G401 (cell line): ENCODE measurements at places on chromosomes 7 and 10. TPM values are rescaled to one million over a fixed set of nuclear protein-coding genes. Genes with fewer than 3 reads are reported as not detected.
A peak's percentile ranks its signal among the peaks of the same experiment; 100 is the strongest.

The GDF2 gene
- total RNA-seq = not detected in 2 replicates

The SEC31B gene
- total RNA-seq = 1.1 and 3.9 TPM in 2 replicates

The NPC1L1 gene
- total RNA-seq = not detected in 2 replicates

The OGDHL gene
- total RNA-seq = 7.6 and 12.8 TPM in 2 replicates

The C7orf57 gene
- 0.47 and 0.49 TPM in 2 replicates for total RNA-seq

The FBXL13 gene
- 1.7 and 4.7 TPM in 2 replicates for total RNA-seq

The GPER1 gene
- 1.4 and 3.5 TPM in 2 replicates for total RNA-seq

The TPK1 gene
- total RNA-seq = 1.6 and 2.0 TPM in 2 replicates

The AOC1 gene
- 0.92 TPM in 1 of 2 replicates, not detected in the other for total RNA-seq

The PNLIPRP3 gene
- total RNA-seq = not detected in 2 replicates

- DNase-seq = no peak
Observed at GRCh38 chr10:75602341-75602740, 170.9 kb downstream of the LRMDA start.

- DNase-seq = no peak
Observed at GRCh38 chr10:70634011-70634410, 31.5 kb upstream of the PRF1 start.

DNA sequence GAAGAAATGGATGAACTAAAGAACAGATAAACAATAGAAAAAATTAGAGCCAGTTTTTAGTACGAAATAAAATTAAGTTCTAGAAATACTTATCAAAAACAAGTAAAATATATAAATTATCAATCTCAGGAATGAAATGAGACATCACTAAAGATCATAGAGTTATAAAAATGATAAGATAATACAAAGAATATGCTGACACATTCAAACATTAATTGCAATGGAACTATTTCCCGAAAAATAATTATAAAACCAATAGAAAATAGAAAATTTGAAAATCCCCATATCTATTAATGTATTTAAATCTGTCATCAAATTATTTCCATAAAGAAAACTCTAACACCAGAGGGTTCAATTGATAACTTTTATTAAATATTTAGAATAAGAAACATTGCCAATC is 458.1 kb upstream of the MBL2 start:
- DNase-seq = no peak

GRCh38 chr10:9860045-9860444 is 1157.6 kb upstream of the CELF2 start:
- no peak for DNase-seq

DNA sequence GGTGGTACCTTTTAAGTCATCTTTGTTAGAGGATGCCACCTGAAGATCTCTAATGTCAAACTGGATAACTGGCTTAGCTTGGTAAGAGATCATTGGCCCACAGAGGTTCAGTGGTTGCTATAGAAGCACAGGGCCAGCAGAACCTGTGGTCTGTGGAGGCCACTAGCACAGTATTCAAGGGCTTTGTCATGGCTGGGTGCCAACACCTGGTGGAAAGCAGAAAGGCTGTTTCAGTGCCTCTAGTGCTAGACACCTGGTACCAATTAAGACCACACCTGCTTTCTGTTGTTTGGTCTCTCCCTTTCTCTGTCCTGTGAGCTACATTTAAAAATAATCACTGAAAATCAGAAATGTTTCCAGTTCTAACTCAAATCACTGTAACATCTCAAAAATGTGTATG is 10.0 kb upstream of the PCGF5 start:
- DNase-seq = peak; percentile 87

DNA sequence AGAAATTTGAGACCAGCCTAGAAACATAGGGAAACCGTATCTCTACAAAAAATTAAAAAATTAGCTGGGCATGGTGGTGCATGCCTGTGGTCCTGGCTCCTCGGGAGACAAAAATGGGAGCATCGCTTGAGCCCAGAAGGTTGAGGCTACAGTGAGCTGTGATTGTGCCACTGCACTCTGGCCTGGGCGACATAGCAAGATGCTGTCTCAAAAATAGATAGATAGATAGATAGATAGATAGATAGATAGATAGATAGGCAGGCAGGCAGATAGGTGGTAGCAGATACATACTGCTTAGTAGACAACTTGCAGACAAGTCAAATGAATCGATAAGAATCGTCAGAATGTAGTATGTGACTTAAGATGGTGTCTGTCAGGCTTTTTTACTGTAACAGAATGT is 106.9 kb downstream of the SND1 start:
- DNase-seq = no peak

DNA sequence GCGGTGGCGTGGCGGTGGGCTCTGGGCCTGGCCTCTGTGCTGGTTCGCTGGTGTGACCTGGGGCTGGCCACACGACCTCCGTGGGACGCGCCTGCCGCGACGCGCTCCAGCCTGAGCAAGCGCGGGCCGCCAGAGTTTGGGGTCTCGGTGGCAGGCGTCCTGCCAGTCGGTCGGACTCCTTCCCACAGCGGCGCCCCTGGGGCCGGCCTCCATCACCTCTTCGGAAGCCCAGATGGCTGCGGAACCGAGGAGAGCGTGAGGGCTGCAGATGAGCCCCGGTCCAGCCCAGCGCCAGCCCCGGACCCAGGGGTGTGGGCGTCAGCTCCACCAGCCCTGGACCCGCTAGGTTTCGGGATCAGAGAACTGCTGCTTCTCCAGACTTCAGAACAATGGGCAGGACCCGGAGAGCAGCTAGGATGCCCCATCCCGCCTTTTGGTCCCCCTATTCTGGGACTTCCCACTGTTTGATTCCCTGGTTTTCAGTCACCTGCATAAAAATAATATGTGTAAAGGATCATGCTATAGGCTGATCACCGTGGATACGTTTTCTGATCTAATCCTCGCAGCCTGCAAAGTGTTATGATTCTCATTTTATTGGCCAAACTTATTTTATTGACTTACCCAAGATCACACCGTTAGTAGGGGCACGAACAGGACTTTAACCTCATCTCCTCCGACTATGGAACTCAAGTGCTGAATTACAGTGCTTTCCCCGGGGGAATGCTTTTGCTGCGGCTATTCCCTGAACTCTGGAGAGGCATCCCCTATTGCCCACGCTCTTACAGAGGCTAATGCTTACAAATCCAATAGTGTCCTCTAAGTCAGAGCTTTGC is 2.8 kb downstream of the CYP26C1 start:
- DNase-seq = no peak

- no peak for DNase-seq
Observed at GRCh38 chr7:116706668-116707126, 34.7 kb downstream of the MET start.

GRCh38 chr7:5379546-5379945 is 44.1 kb downstream of the TNRC18 start:
- no peak for DNase-seq

GRCh38 chr7:20744954-20745446 is 41.7 kb downstream of the SP8 start:
- no peak for DNase-seq

DNA sequence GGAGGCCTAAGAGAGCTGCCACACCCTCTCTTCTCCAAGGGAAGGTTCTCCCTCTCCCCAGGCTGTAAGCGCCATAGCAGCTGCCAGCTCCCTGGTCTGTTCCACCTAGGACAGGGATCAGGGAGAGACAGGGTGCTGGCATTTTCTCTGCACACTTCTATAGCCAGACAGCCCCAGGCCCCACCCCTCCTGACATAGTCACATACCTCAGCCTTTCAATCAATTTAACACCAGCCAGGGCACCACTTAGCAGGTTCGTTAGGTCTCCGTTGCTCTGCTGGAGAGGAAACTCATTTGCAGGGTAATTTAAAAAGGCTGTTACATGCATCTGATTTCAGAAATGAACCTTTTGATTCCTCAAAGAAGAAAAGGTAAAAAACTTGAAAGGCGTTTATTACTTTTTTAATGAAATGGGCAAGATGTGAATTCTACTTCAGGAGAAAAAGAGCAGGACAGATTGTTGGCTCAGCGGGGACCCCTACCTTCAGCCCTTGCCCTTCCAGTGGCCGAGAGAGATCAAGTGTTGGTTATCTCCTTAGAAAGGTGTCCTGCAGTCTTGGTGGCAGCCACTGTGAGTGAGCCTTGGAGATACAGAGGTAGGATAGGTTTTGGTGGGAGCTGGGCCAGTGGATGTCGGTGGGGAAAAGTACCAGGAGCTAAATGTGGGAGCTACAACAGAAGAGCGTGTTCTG is 180.5 kb upstream of the GALNT17 start:
- no peak for DNase-seq

- no peak for DNase-seq
Observed at GRCh38 chr10:7185367-7185690, 225.5 kb downstream of the SFMBT2 start.

- DNase-seq = peak; percentile 94
Observed at GRCh38 chr10:93757801-93758507, at the start of gene LGI1. Gene LGI1, plus strand, starts transcription at chr10:93757936. Its CDS starts 209 bp downstream, at chr10:93758145.

- no peak for DNase-seq
Observed at GRCh38 chr7:85714951-85715350, 528.1 kb upstream of the SEMA3D start.

- peak; percentile 80 for DNase-seq
Observed at GRCh38 chr7:25831831-25832411, 320.1 kb upstream of the NFE2L3 start.

DNA sequence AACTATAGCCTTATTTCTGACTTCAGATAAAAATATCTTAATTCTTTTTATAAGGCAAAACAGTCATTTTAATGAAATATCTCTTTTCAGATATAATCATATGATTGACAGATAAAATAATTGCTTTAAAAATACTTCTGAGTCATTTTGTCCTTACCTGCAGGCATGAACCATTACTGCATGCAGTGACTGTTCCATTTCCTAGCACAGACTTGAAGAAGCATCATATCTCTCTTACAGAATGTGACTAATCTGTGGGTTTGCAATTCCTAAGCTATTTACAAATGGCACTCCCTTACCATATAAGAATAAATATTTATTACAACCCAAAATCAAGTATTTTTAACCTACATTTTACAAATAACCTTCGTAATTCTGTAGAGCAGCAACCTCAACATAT is 120.7 kb downstream of the SRPK2 start:
- peak; percentile 66 for DNase-seq

GRCh38 chr10:126171555-126171954 is 216.7 kb downstream of the ADAM12 start:
- DNase-seq = no peak

DNA sequence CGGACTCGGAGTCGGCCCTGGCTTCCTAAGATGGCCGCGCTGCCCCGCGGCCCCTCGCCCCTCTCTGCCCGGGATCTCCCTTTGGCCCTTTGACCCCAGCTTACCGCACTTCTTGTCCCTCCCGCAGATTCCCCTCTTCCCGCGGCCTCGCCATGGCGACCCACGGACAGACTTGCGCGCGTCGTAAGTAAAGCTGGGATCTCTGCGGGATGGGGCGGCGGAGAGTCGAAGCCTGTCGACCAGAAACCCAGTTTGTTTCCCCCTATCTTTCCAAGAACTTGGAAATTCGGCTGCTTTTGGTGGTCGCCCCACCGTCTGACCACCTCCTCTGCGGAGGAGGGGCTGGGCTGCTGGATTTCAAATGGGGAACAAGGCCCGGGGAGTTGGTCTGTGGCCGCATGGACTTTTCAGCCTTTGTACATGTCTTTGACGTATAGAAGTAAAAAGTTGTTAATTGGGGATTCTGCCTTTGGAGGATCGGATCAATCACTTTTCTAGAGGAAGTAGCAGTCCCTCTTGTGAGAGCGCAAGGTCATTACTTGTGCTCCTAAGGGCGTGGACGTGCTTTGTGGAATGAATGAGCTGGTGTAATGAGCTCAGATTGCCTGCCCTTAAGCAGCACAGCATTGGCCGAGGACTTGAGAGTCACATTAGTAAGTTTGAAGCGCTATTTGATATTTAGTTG is 553 bp downstream of the VDAC2 start:
- DNase-seq = no peak

DNA sequence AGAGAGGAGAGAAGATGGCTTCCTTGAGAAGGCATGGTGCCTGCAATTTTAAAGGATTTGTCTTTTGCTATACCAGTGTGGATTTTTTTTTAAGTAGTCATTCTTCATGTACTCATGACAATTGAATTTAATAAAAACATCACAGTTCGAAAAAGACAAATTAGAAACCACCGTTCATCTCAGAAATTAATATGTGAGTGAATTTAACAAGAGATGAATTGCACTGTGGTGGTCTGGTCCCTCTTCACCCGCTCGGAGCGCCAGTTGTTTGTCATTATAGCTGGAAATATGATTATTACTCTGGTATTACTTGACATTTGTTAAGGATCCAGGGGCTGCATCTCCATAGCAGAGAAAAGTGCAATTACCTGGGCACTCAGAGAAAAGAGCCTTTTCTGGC is 91.9 kb downstream of the LRRC18 start:
- no peak for DNase-seq

- no peak for DNase-seq
Observed at GRCh38 chr10:5105626-5106025, 11.4 kb downstream of the AKR1C3 start.

GRCh38 chr7:56291-56913 is 136.0 kb upstream of the FAM20C start:
- DNase-seq = peak; percentile 76

DNA sequence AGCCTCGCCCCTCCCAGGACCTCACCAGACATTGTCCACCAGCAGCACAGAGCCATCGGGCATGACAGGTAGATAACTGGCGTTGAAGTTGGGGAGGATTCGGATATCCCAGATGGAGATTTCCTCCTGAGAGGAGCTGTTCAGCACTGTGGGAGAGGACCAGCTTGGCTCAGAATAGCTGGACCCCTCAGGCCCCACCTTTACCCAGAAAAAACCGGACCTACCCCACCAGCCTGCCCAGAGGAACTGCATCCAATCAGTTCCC is 1.5 kb downstream of the TRAPPC14 start:
- DNase-seq = no peak

DNA sequence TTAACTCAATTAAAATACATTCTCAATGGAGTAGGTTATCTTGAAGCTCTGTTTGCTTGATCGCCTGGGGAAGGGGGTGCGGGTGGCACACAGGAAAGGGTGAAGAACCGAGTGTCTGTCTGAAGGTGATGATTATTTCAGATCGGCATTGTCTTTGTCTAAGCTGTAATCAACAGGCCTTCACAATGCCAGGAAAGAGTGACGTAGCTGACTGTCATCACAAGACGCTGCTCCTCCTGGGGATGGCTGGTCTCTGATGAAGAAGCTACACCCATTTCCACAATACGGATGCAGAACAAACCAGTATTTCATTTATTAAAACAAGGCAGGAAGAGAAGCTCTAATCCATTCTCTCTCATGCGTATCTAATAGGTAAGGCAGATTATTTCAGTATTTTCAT is 19.4 kb downstream of the JCAD start:
- DNase-seq = no peak

GRCh38 chr10:75497997-75498883 is 66.8 kb downstream of the LRMDA start:
- DNase-seq = no peak

DNA sequence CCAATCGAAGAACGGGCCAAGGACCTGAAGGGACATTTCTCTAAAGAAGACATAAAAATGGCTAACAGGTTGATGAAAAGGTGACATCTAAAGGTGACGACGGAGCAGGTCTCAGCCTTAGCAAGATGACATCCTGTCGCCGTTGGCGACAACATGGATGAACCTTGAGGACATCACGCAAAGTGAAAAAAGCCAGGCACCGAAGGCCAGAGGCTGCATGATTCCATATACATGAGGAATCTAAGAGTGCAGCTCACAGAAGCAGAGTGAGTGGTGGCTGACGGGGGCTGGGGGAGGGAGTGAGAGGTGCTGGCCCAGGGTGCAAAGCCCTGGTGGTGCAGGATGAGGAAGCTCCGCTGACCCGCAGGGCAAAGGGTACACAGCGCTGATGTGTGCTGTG is 34.1 kb upstream of the NKX6-2 start:
- no peak for DNase-seq
